Cortex of kidney (tissue), 1 donor: ENCODE measurements at places on chromosomes 1 and 21.

DNA sequence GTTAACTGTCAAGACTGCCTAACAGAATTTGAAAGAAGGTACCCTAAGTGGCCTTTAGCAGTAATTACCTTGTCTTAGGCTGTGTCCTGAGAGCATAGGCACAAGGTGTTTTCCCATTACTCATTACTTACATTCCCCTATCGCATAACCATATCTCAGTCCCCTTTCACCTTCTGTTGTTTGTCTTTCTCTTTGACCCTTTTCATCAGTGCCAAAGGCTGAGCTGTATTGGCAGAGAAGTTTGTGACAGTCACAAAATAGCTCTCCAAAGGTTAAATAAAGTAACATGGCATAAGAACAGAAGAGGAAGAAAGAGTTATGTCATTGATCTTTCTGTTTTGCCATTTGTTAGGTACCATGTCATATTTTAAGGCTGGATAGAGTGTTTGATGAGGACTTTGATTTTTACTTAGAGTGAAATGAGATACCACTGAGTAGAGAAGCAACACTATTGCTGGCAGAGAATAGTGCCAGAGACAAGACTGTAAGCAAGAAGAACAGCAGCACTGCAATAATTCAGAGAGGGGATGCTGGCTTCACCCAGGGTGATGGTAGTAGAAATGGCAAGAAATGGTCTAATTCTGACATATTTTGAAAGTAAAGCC is 497.8 kb downstream of the TTLL7 start:
- DNase-seq = no peak

DNA sequence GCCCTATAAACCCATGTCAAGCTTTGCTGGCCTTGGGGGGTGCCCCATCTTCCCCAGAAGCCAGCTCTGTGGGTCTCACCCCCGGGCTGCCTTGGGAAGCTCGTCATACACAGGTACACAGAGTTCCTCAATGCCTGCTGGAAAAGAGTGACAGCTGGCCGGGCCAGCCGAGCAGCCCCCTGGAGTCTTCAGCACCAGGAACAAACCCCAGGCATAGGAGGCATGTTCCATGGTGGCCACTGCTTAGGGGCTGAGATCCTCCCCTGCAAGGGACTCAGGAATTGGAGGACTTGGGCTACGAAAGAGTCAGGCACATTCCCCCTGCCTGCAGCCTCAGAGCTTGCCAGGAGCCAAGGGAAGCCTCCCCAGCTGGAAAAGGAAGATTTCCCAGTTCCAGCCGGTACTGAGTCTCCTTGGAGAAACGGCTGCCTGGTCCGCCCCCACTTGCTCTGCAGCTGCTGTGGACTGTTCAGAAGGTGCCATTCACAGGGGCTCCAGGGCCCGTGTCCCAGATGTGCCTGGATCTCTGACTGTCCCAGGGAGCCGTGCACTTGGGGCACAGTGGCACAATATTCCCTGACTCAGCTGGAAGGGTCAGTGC is 89.5 kb downstream of the STUM start:
- DNase-seq = no peak

- no peak for DNase-seq
Measured at GRCh38 chr1:83043244-83043643, 955.7 kb downstream of the TTLL7 start.

- no peak for DNase-seq
Measured at GRCh38 chr1:31488528-31488927, 75.5 kb downstream of the SERINC2 start.

GRCh38 chr1:20126041-20126805 is 6.9 kb upstream of the PLA2G2D start:
- no peak for DNase-seq

DNA sequence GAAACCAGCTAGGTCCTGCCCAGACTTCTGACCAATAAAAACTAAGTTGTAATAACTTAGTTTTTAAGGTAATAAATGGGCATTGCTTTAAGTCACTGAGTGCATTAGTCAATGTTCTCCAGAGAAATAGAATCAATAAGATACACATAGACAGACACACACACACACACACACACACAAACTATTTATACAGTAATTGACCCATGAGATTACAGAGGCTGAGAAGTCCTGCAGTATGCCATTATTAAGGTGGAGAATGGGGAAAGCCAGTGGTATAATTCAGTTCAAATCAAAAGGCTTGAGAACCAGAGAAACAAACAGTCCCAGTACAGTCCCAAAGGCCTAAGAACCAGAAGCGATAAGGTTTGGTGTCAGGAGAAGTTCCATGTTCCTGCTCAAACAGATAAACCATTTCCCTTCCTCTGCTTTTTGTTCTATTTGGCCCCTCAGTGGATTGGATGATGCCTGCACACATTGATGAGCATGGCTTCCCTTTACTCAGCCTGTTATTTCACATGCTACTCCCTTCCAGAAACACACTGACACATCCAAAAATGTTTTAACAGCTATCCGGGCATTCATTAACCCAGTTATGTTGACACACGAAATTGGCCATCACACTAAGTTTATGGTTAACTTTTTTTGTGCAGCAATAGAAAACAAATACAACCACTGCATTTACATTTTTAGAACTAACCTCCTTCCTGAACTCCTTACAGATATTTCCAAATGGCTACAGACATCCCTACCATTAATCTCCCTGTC is 828.2 kb upstream of the NCAM2 start:
- DNase-seq = no peak

- no peak for DNase-seq
Measured at GRCh38 chr1:38207906-38208305, 161.3 kb upstream of the POU3F1 start.

DNA sequence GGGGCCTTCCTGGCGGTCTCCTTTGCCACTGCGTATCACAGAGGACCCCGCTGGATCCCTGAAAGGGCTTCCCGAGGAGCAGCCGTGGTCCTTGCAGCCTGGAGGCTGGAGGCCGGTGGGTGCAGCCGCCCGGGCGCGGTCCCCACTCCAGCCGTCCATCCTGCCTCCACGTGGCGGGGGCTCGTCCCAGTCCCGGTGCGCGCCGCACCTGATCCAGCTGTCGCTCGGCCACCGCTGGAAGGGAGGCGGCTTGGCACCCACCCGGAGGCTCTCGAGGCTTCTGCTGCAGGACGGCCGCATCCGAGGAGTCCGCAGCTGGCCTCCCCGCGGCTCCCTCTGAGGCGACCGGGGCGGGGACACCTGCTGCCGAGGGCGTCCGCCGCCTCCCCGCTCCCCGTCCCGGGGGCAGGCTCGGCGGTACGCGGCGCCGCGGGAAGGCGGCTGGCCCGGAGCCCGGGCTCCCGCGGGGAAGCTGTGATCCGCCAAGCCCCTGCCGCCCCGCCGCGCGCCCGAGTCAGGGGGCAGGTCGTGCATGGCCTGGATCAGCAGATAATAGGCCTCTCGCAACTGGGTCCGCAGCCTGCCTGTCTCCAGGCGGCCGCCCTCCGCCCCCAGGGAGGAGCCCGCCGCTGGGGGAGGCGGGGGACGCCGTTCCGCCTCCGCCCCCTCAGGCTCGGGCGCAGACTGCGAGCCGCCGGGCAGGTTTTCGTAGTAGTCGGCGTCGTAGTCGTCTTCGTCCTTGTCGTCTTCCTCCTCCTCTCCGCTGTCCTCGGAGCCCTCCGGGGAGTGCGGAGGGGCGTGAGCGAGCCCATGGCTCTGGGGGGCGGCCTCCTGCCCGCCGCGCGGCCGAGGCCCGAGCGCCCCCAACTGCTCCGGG is at the start of gene SYDE2:
Gene SYDE2, minus strand, starts transcription at position 554 of the 877 bp plus-strand sequence. Its CDS starts 20 bp downstream, at position 534.
- no peak for DNase-seq

DNA sequence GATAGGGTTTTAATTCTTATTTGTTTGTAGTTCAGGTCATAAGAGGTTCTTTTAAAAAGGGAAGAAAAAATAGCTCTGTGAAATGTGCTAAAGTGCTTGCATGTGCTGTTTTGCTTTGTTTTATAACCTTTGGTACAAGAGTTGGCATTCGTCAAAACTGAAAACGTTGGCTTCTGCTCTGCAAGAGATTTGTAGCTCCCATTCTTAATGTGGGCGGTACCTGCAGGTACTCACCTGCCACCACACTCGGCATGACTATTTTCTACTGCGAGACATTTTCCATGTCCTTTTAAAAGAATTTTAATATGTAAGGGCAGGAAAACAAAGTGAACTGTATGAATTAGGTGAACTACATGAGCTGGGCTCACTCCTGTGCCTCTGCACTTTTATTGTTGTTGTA is 92.6 kb downstream of the ADARB1 start:
- no peak for DNase-seq

DNA sequence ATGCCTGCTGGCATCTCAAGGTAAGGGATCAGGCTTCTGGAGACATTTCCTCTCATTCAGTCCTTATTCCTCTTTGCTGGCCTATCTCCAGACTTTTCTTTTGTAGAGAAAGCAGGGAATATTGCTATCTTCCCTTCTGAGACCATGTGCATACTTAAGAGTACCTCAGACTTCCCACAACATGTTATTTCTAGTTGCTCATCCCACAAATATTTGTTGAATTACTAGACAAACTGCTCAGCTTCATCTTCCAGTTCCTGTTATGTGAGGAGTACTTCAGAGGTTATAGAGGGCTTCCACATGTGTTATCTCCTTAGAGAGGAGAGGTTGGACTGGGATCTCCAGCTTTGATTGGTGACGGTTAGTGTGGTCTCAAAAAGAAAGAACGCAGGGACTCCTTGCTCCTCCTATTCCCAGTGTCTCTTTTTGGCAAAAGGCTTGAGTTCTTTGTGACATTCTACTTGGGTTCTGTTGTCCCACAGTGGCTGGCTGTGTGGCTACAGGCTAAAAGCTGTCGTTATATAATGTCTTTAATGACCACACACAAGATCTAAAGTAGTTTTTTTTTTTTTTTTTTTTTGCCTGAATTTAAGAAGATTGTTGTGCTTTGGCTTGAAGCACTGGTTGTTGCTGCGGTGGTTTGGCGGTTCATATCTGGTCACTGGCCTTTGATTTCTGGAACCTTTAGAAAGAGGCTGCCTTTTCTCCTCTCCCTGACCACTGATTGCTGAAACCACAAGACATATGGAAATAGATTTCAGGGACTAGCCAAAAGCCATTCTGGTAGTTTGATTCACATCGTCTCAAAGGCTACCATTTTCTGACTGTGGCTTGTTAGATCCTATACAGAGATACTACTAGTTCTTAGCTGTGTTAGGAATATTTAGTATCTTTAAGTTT is 78.7 kb downstream of the FGGY start:
- DNase-seq = no peak

DNA sequence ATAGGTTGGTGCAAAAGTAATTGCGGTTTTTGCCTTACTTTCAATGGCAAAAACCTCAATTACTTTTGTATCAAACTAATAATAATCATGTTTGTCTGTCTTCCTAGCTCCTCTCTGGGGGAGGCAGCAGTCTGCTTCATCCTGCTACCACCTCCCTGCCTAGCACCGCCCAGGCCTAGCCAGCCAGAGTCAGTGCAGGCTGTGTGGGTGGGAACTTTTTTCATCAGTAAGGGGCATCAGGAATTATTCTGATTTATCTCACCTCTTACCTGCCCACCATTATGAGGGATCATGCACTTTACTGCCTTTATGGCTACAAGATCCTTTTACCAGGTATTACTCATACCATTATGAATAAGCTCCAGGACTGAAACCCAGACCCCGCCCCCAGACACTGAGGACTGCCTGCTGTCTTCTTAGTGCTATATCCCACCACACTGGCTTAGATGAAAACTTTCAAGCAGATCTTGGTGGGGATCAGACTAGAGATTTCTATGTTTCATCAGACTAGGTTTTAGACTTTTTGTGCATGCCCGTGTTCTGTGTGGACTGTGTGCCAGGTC is 116.4 kb downstream of the PBX1 start:
- DNase-seq = no peak

- no peak for DNase-seq
Measured at GRCh38 chr1:165497069-165498013, 46.5 kb upstream of the LRRC52 start.

- DNase-seq = no peak
Measured at GRCh38 chr1:22586356-22587130, 23.3 kb downstream of the EPHA8 start.

DNA sequence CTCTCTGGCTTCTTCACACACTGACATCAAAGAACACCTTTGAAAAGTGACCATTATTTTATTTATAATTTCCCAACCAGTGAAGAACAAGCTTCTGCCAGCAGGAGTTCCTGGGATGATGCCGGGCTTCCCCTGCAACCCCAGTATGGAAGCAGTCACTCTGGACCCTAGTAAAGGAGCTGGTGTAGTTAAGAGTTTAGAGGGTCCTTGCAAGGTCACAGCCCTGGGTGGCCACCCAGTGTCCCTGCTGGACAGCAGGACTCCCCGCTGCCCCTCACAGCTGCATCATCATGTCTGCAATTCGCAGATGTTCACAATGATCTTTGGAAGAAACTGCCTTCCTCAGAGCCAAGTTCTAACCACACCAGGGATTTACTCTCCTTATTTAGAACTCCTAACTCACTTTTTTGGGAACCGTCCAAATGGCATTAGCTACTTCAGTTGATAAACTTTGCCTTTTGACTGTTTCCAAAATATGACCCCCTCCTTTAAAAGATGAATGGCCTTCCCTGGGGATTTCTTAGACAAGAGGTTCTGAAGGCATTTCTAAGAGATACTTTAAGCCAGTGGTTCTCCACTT is 90.6 kb downstream of the HIVEP3 start:
- DNase-seq = no peak

- DNase-seq = no peak
Measured at GRCh38 chr1:174217787-174218574, 58.7 kb downstream of the RABGAP1L start.

GRCh38 chr1:86154571-86155050 is 2.0 kb downstream of the COL24A1 start:
- DNase-seq = no peak

DNA sequence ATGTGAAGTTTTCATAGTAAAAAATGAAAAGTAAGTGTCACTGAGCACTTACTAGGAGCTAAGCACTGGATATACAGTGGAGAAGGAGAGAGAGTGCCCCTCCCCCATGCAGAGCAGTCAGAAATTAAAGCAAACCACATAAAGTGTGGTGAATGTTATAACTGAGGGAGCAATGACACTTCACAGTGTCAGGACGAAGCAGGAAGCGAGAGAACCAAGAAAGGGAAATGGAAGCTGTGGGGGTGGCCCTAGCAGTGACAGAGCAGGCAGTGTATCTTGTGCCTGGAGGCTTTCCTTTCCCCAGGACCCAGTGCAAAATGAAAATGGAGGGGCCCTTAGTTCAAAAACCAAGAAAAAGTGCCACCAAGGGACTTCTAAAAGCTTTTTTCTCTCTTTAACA is 21.5 kb upstream of the RCAN3 start:
- no peak for DNase-seq

DNA sequence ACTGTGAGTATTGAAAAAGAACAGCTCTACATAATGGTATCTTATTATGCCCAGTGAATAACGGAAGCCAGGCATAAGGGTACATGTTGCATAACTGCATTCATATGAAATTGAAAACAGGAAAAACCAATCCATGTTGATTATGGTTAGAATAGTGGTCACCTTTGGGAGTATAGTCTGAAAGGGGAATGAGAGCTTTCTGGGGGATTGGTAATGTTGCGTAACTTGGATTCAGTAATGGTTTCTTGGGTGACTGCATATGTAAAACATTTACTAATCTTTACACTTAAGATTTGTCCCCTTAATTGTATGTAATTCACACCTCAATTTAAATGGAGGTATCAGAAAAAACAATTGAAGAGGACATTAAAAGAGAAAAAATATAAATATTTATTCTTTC is 292.1 kb downstream of the LMO4 start:
- no peak for DNase-seq
